Tibial nerve (tissue), 4 donors: ENCODE measurements at places on chromosomes 6 and 20. TPM values are rescaled to one million over a fixed set of nuclear protein-coding genes. Genes with fewer than 3 reads are reported as not detected.

- DNase-seq = no peak
Observed at GRCh38 chr6:14144678-14145113, 27.1 kb downstream of the CD83 start.

DNA sequence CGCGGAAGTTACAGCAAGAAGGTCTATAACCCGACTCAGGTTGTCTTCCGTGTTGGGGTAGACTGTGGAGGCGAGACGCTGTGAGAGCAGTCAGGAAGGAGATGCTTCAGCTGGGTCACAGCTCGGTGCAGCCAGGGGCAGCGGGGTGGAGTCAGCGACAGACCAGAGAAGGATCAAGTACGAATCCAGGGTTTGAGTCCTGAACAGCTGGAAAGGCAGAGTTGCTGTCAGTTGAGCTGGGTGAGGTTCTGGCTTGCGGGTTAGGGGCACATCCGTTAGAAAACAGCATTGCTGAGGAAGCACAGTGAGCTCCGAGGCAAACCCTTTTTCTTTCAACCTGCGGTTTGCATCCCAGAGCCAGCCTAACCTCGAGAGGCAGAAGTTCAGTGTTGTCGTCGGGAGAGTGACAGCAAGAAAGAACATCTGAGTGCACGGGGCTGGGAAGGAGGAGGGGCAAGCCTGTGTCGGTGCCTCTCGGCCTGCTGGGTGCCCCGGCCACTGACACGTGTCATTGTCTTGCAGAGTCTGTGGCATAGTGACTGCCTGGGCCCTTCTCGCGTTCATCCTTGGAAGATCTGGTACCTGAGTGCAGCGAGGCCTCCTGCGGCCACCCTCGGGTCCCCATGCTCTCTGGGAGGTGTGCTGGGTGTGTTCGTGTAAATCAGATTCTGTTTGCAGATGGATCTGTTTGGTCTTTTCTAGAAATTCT is 20.0 kb downstream of the PNLDC1 start:
- DNase-seq = no peak

TFAP2D gene
- total RNA-seq = not detected

DNA sequence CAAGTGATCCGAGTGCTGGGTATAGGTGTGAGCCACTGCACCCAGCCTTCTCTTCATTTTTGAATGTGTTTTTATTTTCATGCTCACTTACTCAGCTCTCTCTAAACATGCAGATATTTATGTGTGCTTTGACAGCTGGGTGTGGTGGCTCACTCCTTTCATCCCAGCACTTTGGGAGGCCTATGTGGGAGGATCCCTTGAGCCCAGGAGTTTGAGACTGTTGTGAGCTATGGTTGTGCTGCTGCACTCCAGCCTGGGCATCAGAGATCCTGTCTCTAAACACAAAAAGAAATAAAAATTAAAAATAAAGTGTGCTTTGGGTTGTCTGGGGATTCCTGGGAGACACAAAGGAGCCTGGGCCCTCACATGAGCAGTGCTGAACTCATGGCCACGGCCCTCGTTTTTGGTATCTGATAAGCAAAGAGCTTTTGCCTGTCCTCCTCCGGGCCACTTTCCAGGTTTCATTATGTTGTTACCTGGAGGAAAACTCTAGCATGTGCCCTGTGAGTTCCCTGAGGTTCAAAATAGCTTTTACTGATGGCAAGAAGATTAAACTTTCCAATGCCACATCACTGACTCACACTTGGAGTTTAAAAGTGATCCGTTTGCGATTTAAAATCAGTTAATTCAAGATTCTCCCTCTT is 78.5 kb downstream of the CD164 start:
- no peak for DNase-seq

- no peak for DNase-seq
Observed at GRCh38 chr20:836190-836589, 2.7 kb downstream of the FAM110A start.

RSPO4 gene
- total RNA-seq = 0.66 TPM

- DNase-seq = no peak
Observed at GRCh38 chr6:115832786-115833185, 227.9 kb downstream of the FRK start.

DDO gene
- total RNA-seq = 1.5 TPM

DNA sequence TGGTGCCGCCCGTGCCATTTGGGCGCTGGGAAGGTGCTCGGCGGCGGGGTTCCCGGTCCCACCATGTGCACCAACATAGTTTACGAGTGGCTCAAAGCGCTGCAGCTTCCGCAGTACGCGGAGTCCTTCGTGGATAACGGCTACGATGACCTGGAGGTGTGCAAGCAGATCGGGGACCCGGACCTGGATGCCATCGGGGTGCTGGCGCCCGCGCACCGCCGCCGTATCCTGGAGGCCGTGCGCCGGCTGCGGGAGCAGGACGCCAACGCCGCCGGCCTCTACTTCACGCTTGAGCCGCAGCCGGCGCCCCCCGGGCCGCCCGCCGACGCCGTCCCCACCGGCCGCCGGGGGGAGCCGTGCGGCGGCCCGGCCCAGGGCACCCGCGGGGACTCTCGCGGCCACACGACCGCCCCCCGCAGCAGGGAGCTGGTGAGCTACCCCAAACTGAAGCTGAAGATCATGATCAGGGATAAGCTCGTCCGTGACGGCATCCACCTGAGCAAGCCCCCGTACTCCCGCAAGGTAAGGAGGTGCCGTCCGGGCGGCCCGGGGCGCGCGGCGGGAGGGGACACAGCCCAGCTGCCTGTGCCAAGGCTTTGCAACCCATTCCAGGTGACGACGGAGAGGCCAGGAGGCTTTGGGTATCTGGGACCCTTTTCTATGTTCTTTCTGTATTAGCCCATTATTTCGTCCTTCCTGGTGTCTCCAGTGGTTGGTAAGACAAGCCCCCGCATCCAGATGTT is 547 bp downstream of the SAMD5 start:
- no peak for DNase-seq

DNA sequence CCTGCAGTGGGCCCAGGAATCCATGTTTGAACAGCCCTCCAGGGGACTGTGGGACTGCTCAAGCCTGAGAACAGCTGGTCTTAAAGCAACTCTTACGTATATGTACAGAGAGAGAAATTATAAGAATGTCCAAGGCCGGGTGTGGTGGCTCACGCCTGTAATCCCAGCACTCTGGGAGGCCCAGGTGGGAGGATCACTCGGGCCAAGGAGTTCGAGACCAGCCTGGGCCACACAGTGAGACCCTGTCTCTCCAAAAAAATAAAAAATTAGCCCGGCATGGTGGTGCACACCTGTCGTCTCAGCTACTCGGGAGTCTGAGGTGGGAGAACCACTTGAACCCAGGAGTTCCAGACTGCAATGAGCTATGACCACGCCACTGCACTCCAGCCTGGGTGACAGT is 134.0 kb downstream of the DTNBP1 start:
- DNase-seq = no peak

GRCh38 chr6:146339716-146340115 is 203.9 kb upstream of the RAB32 start:
- DNase-seq = no peak

DNA sequence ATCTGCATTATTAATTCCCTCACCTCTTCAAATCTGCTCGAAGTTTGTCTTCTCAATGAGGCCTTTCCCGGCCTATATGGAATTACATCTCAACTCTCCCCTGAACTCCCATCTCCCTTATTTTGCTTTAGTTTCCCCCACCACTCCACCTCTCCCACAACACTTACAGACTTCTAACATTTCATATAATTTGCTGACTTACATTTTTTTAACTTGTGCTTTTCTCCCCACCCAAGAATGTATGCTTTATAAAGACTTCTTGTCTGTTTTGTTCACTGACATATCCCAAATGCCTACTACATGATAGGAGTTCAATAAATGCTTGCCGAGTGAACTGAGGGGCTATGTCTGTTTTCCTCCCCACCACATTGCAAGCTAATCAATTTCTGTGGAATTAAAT is 3.9 kb upstream of the MARCKS start:
- DNase-seq = no peak

DNA sequence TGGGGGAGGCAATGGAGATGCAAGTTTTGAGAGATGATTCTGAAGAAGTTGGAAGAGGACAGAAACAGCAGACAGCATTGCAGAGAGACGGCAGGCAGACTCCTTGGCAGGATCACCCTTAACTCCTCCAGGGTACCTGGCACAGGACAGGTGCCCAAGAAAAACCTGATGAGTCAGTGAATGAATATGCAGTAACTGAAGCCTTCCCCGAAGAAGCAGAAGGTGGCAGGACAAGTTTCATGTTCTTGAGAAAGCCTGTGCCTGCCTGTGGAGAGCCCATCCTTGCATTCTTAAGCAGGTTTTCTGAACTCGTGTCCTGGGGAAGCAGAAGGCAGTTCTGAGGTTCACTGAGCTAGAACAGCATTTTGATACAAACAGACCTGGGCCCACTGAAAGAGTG is 79.6 kb upstream of the SASH1 start:
- DNase-seq = no peak

DNA sequence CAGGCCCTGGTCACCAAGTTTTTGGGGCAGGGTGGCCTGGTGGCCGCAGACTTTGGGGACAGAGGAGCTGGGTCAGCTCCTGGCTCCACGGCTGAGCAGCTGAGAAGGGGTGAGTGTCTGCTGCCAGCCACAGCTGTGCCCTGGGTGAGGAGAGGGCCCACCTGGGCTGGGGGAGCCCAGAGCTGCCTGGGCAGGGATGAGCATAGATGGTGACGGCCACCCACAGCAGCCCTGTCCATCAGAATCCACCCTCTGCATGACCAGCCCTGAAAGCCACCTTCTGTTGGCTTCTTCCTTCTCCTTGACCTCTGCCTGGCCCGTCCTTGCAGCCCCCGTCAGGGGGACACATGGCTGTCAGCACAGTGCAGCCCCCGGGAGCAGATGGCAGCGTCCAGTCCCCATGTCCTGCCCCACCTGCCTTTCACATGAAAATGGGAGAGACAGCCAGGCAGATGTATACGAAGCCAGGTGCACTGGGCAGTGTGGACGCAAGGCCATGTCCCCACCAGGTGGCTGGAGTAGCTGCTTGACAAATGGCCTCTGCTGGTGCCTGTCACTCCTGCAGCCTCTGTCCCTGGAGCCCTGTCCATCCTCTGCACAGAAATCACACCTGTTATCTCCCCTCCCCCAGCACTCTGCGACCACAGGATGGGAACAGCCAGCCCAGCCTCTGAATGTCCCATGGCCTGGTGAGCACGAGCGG is 220.8 kb downstream of the PREX1 start:
- DNase-seq = no peak

GRCh38 chr20:44566018-44566417 is 16.4 kb upstream of the PKIG start:
- DNase-seq = no peak

GRCh38 chr20:36562724-36563123 is 10.7 kb upstream of the TGIF2 start:
- DNase-seq = no peak

PLN gene
- 11.7 TPM for total RNA-seq

LATS1 gene
- 24.1 TPM for total RNA-seq

GRCh38 chr6:98904096-98904495 is 43.6 kb downstream of the FBXL4 start:
- no peak for DNase-seq

GRCh38 chr6:157316871-157317814 is 6.2 kb downstream of the TMEM242 start:
- DNase-seq = peak; percentile 96

- DNase-seq = no peak
Observed at GRCh38 chr6:47145212-47145611, 103.1 kb upstream of the ADGRF1 start.

GRCh38 chr6:43246301-43247113 is 3.2 kb downstream of the TTBK1 start:
- DNase-seq = peak; percentile 15

DNA sequence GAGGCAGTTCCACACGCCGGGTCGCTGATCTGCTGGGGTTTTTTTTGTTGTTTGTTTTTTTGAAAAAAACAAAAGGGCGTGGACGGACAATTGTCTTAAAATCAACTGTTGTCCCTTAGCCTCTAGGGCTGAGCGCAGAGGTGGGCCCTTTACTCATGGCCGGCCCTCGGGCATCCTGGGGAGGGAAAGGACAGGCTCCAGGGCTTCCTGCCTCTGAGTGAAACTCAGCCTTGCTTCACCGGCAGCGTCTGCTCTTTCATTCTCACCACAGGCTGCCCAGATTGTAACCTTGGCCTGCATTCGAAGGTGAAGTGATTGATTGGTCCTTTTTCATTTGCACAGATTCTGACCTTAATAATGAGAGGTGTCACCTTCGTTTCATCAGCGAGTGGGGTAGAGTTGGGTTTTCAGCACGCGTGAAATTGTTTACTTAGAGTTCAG is 797 bp downstream of the SMIM13 start:
- peak; percentile 29 for DNase-seq

DNA sequence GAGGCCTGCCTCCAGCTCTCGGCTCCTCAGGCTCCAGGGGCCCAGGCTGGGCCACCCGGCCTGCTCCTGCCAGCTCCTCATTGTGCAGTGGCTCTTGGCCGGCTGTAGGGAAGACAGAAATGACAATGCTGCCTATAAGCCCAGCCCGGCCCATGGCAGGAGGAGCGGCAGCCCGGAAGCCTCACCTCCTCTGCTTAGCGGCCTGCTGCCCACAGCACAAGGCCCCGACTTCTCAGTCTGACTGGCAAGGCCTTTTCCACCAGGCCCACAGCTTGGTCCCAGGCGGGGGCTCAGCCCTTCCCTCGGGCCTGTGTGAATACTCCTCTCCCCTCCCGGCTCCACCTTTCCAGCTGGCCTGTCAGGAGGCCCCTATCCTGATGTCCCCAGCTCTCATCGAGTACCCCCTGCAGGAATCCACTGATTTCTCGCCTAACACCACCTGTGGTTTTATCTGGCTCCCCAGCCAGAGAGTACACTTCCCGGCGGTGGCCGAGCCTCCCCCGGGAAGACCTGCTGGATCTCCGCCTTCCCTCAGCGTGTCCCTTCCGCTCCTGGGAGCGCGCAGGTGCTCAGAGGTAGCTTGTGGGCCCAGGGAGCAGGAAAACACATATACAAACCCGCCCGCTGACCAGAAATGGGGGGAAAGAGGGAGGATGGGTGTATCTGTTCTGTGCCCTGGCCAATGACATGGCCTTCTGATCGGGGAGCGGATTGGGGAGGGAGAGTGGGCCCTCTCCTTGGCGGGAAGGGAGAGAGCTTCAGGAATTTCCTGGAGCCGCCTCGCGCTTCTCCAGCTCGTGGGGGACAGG is 963 bp downstream of the DDRGK1 start:
- DNase-seq = no peak

GRCh38 chr6:122184401-122184827 is 215.0 kb upstream of the HSF2 start:
- no peak for DNase-seq

IPCEF1 gene
- total RNA-seq = 5.3 TPM
